ENCODE measurements at places on chromosomes 16 and 17.

- no peak for DNase-seq
These were observed 26.1 kb upstream of the CYTH1 start for GRCh38 chr17:78808163-78808562.

DNA sequence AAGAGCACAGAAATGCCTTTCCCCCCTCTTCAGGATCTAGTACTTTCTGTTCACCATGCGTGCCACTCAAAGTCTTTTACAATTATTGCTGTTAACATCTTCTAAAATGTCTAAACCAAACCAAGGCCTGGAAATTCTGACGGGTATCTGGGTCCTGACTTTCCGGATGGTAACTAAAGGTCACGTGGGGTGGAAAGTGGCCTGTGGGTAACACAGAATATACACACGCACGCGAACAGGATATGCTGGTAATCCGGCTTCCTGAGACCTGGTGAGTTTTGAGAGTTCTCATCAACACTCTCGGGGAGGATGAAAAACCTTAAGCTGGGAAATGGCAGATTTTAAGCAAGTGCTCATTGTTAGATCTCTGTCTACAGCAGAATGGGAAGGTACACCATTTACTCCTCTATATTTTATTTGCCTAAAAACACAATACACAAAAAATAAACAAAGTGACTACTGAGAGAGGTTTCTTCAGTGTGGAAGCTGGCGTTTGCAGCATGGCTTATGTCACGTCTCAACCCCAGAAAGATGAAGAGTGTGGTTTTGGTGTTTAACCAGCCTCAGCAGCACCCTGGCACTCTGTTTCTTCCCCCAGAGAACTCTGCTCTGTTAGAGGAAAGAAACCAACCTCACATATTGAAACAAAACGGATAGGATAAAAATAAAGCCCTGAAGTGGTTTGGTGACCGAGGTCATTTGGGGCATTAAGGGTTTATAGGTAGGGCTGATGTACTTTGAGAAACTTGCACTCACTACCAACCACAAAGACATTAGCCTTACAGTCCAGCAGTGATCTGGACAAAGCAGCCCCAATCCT lies 37.3 kb downstream of the SMG6 start:
- no peak for DNase-seq

DNA sequence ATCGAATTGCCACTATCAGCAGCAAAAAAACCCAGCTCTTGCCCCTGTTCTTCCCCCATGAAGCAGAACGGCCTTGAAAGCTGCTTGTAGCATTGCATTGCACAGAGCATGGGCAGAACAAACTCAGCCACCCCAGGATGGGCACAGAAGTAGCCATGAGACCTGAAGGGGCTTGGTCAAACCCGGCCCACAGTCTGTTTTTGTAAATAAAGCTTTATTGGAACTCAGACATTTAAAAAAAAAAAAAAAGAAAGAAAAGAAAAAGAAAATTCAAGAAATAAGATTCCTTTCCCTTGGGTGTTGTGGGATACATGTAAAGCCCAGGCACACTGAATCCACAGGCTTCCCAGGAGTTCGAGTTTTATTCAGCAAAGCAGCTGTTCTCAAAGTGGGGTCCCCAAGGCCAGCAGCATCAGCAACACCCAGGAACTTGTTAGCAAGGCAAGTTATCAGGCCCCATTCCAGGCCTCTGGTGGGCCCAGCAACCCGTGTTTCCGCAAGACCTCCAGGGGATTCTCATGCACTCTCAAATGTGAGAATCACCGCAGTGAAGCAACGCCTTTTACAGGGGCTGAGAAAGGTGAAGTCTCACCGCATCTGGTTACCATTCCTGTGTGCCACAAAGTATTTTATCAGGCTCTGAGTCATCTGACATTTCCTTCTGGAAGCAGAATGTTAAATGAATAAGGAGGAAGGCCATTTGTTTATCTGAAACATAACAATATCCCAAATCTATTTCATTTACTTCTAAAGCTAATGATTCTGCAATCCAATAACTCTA lies 108.2 kb downstream of the SLC39A11 start:
- no peak for DNase-seq

- DNase-seq: no peak
These were observed 37.3 kb upstream of the FA2H start for GRCh38 chr16:74811911-74812310.

DNA sequence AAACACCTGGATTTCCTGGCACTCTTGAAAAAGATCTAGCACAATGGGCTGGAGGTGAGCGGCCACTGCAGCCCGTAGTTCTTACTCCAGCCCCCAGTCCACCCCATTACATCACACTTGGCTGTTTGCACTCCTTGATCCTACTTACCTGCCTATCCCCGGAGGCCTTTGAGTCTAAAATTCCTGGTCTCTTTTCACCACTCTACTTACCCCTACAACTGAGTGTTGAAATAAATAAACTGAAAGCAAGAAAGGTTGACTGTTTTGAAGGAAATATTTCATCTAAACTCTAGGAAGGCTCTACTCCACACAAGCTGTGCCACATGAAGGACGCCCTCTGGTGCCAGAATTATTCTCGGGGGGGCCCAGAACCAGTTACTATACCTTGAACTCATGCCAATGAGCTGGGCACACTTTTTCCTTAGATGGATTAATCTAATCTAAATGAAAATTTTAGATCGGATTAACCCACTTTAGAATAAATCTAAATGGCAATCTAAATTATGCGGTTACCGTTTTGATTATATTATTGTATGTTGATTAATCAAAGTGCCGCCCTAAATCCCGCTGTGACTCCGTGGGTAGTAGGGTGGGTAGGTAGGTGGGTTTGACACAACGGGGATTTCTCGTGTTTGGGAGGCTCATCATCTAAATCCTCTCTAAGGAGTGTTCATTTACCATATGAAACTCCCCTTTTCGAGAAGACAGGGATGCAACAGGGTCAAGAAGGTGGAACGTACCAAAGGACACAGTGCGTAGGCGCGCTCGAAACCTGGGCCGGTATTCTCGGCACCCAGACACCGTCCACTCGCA lies 651 bp upstream of the EIF1 start:
- peak; percentile 60 for DNase-seq

DNA sequence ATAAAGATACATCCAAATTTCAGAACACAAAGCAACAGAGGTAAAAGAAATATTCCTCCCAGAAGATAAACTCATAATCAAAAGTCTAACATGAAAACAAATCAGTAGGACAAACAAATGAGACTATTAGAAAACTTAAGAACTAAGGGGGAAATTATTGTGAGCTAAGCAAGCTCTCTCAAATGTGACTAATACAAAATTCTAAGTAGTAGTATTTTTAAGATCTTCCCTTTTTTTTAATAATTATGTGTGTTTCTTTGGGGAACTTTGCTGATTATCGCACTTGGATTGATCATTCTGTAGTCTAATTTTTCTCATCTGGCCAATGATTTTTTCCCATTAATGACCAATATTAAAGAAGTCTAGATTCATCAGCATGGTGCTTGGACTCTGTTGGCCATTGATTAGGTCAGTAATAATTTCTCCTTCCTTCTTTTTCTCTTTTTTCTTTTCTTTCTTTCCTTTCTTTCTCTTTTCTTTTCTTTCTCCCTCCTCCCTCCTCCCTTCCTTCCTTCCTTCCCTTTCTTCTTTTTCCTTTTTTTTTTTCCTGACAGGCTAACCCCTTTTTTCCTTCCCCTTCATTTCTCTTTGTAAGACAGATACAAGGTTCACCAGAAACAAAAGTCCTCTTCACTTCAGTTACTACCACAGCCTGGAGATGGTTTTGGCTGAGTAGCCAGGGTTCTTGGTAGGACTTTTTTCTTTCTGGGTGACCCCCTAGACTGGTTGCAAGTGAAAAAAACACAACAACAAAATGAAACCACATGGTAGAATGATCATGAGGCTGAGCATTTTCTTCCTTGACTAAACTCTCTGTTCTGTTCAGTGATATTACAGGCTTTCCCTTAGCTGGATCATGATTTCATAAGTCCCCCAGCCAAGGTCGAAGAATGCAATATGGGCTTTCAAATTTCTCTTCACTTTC lies 2.9 kb upstream of the ABCA6 start:
- no peak for DNase-seq

- DNase-seq: peak; percentile 24
These were observed 106.3 kb upstream of the HSBP1 start for GRCh38 chr16:83701494-83701893.

DNA sequence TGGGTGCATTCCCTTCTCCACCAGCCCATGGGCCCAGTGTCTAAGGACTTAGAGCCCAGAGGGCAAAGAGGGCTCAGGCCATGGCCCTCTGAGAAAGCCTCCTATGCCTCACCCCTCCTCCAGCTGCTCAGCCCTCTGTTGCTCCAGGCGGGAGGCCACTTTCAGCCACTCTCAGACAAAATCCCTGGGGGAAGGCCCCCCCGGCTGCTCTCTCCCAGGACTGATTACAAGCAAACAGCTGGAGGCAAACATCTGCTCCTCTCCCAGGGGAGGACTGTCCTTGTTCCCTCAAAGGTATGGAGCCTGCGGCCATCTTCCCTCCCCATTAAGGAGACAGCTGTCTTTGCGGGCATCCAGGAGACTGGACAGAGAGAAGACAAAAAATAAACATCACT lies 54.9 kb upstream of the DLX4 start:
- no peak for DNase-seq

DNA sequence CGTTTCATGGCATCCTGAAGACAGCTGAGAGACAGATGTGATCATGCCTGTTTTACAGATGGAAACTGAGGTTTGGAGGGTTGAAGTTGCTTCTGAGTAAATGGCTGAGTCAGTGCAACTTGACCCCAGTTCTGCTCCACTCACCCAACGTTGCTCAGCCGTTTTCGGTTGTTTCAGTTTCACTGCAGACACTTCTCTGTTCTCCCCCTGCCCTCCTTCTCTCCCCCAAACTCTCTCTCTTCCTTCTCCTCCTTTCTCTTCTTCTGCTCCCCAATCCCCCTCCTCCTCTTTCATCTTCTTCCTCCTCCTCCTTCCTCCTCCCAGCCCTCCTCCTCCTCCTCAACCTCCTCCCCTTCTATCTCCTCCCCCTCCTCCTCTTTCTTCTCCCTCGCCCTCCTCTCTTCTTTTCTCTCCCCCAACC lies 9.4 kb upstream of the CEP20 start:
- DNase-seq: no peak

- no peak for DNase-seq
These were observed 60.8 kb upstream of the TANC2 start for GRCh38 chr17:62905233-62905632.

DNA sequence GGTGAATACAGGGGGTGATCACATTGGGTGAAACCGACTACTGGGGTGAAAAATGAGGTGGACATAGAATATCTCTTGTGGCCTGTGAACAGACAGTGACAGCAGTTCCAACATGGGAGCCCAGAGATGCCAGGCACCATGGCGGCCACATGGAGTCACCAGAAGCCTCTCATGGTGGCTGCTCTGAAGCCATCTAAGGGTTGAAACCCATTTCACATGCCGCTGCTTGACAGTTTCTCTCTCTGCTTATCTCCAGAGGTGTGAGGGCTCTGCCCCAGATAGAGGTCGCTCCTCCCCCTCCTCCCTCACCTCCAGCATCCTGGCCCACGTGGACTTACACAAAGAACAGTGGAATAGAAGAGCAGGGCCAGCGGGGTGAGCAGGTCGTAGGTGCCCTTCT lies 37.9 kb upstream of the PIK3R6 start:
- DNase-seq: no peak

DNA sequence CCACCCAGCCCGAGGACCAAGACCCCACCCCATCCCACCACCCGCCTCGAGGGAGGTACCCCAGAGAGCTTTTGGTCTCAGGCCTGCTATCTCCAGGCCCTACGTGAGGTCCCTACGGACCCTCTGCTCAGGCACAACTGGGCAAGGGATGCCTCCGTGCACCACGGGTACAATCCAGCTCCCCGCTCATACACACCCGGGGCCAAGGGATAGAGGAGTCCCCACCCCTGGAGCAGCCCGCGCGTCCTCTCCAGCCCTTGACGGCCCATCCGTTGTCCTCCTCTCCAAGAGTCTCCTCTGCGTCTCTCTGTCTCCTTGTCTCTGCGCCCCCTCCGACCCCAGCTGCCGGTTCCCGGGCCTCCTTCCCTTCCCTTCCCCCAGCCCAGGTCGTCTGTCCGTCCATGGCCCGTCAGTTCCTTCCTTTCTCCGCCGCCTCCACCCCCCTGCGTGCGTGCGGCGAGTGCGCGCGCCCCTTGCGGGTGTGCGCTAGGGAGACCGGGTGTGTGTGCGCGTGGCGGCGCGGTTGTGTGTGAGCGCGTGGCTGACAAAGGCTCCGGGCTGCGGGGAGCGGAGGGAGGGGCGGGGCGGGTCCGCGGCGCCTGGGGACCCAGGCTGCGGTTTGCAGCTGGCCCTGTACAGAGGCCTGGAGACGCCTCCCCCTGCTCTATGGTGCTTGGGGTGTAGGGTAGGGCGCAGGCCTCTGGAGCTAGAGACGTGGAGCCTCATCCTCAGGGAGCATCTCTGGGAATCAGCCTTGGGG lies 930 bp downstream of the SPNS2 start:
- DNase-seq: no peak

DNA sequence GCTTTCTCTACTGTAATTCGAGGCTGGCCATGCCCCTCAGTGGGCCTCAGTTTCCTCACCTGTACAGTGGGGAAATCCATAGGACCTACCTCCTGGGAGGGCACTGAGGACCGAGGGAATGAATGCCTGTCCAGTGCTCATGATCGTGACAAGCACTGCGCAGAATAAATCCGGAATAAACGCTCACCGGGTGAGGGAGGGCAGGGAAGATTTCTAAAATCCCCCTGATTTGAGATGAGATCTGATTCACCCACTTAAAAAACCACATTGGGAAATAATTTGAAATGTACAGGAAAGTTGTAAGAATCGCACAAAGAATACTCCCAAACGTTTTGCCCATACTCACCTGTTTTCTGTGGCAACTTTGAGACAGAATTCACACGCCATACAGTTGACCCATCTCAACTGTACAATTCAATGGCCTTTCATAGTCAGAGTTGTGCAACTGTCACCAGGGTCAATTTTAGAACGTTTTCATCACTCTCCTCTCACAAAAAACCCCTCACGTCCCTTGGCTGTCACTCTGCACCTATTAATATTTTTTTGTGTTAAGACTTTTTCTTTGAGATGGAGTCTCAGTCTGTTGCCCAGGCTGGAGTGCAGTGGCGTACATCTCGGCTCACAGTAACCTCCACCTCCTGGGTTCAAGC lies 49.8 kb downstream of the IRF8 start:
- no peak for DNase-seq

DNA sequence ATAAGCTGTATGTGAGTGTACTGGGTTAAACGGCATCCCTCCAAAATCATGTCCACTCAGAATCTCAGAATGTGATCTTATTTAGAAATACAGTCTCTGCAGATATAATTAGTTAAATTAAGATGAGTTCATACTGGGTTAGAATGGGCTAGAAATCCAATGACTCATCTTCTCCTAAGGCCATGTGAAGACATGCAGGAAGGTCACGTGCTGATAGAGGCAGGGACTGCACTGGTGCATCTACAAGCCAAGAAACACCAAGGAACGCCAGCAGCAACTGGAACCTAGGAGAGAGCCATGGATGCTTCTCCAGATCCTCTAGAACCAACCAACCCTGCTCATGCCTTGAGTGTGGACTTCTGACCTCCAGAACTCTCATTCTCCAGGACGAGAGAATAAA lies 241.0 kb downstream of the XYLT1 start:
- DNase-seq: no peak

DNA sequence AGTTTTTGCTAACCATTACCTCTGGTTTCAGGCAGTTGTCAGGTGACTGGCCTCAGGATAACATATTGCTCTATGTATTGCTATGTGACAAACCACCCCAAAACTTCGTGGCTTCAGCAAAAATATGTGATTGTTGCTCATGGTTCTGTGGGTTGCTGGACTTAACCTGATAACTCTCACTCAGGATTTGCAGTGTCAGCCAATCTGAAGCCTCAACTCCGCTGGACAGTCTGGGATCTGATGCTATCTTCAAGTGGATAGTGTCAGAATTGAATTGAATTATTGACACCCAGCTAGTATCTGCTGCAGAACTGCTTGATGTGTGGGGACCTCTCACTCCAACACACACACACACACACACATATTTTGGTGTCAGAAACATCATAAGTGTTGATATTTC lies 34.7 kb upstream of the GUCY2D start:
- no peak for DNase-seq

Measured in SK-MEL-5 (cell line).